ENCODE measurements at places on chromosomes 16 and 17.

DNA sequence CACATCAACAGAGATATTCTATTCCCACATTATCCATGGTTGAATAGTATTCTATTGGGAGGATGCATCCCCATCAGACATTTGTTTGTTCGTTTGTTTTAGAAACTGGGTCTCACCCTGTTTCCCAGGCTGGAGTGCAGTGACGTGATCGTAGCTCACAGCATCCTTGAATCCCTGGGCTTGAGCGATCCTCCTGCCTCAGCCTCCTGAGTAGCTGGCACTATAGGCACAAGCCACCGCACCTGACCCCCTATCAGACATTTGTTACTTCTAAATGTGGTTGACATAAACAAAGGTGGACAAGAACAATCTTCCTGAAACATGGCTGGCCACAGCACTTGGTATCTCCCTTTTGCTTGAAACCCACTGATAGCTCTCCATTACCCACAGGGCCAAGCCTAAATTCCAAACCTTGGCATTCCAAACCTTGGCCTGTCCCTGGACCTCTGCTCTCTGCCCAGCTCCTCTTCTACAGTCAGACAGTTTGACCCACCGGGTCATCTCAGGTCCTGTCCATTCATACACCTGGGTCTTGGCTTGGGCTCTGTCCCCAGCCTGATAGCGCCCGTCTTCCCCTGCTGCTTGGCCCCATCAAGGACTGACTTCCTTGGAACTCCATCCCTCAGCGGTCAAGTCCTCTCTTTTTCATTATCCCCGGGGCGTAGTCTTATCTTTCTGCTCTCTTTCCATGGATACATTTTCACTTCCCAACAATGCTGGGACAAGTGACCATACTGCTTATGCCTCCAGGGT lies 1.5 kb upstream of the PRR29 start:
- no peak for DNase-seq

GRCh38 chr16:29903590-29903989 lies 3.3 kb downstream of the ASPHD1 start:
- no peak for DNase-seq

DNA sequence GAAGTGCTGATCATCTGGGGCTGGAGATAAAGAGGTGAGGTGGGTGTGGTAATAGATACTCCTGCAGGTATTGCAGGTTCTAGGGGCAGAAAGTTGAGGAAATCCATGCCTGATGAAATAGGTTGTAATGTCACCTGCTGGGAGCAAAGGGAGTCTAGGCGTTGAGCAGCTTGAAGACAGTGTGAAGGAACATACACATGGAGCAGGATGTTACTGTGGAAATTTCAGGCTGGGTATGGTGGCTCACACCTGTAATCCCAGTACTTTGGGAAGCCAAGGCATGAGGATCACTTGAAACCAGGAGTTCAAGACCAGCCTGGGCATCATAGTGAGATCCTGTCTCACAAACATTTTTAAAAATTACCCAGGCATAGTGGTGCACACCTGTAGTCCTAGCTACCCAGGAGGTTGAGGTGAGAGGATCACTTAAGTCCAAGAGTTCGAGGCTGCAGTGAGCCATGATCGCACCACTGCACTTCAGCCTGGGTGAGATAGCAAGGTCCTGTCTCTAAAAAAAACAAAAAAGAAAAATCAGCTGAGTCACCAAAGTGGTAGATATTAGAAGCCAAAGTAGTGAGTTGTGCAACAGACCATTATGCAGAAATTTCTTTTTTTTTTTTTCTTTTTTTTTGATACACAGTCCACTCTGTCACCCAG lies 9.1 kb upstream of the CRYBA1 start:
- no peak for DNase-seq

DNA sequence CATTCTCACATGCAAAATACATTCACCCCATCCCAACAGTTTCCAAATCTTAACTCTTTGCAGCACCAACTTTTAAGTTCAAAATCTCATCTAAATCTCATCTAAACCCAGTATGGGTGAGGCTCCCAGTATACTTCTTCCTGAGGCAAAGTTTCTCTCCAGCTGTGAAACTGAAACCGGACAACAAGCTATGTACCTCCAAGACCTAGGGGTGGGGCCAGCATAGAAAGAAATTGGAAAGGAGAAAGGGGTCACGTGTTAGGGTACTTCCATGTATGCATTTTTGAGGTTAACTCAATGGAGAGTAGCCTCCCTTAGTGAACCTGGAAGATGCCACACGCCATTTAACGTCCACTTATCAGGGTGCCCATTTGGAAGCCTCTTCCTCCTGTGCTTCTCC lies 23.9 kb upstream of the LRRC75A start:
- DNase-seq = no peak

- DNase-seq = no peak
These were observed at the start of gene ADAP2 for GRCh38 chr17:30921544-30922196. ADAP2 (plus strand) TSS chr17:30921945; CDS start chr17:30922015, 70 bp downstream.

DNA sequence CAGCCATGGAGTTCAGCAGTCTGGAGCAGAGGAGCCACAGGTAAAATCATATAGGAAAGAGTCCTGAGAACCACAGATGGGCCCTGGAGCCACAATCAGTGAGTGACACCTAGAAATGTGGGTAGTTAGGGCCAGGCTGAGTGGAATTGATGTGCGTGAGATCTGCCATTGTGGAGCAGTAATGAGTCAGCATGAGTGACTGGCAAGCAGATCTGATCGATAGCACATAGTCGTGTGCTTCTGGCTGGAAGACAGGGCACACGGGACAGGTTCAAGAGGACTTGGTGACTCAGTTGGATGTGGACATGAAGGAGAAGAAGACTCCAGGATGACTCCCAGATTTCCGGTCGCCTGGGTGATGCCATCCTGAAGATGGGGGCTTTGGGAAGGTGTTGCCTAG lies 12.3 kb downstream of the ADORA2B start:
- DNase-seq = no peak

DNA sequence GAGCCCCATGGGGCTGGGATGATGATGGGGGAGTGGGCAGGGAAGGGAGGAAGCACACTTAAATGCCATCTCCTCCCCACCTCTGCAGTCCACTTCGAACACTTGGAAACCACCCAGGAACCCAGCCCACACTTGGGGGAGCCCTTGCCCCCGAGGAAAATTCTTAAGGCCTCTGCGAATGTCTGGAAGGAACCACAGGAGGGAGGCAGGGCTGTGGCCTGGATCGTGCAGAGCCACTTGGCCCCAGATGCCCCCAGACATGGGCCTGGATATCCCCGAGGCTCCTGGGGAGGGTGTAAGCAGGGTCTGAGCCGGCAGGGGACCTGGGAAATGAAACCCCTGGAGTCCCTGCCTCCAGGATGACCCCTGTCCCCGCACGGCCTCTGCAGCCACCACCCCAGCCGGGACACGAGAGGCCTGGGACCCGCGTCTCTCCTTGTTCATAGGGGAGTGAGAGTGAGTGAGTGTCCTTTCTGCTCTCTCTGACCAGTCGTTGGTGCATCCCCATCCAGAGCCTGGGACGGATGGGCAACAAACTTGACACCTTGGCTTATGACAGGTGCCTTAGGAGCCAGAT lies 11.8 kb upstream of the MTSS2 start:
- DNase-seq = no peak

Measured in stimulated activated CD4-positive, alpha-beta T cell treated with anti-CD3 and anti-CD28 coated beads, Interleukin-2, amount 100 ng/mL, for 4 hours (primary cell).